ENCODE measurements at places on chromosomes 4 and X.

DNA sequence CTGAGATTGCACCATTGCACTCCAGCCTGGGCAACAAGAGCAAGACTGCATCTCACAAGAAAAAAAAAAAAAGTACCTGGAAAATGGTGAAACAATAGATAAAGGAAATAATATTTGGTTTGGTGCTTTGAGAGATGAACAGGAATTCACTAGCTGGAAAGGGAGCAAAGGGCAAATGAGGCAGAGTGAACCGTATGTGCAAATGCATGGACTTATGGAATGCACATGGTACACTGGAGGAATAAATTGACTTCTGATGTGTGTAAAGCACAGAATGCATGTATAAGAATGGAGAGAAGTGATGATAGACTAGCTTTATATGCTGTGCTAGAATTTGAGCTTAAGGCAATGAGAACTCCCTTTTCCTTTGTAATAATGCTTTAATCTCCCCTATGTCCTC is 413.3 kb downstream of the SPRY1 start:
- no peak for DNase-seq

- DNase-seq, result no peak
Measured at GRCh38 chr4:3369781-3370674, 71.7 kb upstream of the HGFAC start.

DNA sequence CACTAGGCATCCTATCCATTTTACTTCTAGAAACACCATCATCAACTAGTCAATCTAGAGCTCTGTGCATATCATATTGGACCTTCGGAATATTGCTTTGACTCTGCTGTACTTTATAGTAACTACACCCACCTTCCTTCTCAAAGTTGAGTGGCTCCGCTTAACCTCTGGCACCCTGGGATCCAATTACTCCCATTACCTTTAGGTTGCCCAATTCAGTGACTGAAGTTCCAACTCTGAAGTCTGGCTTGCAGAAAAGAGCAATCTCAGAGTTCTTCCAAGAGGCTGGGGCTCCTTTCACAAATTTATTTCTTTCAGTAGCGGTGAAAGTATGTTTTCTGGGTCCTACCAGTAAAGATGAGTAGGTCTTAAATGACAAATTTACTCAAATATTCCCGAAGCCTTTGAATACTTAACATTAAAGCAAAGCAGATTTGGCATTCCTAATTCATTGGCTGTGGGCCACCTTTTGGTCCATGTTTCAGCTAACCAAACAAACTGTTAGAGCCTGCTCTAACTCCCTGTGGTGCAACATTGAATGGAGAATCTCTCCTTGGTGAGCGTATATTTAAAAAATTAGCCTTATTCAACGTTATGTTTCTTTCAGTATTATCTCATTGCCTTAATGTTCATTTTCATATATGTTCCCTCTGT is 1215.8 kb downstream of the RAPGEF2 start:
- DNase-seq, result no peak

- no peak for DNase-seq
Measured at GRCh38 chrX:12792711-12793110, 1.5 kb downstream of the PRPS2 start.

DNA sequence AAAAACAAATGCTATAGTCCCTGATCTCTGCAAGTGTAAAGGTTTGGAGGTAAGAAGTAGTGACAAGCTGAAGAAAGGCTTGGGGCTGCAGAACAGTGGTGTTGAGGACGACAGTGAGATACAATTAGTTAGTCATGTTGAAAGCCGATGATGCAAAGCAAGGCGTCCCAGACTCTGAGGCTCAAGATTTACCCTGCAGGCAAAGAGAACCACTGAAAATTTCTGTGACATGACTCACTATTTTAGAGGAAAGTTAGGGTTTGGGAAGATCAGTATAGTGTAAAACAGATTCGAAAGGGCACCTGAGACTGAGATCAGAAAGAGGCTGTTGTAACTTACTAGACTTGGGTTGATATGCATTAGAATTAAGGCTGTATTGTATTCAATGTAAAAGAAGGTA is 281.3 kb upstream of the FTHL17 start:
- no peak for DNase-seq

DNA sequence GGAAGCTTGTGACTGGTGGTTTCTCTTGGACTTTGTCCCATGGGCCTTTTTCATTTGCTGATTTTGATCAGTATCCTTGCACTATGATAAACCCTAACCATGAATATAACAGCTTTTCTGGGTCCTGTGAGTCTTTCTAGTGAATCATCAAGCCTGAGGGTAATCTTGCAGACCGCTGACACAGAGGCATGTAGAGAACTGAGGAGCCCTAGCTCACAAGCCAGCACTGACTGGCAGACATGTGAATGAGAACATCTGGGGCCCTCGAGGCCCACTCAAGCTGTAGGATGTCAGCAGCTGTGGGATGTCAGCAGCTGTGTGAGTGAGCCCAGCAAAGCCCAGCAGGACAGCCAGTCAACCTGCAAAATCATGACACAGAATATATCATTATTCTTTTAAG is 36.7 kb downstream of the HMGB3 start:
- no peak for DNase-seq

DNA sequence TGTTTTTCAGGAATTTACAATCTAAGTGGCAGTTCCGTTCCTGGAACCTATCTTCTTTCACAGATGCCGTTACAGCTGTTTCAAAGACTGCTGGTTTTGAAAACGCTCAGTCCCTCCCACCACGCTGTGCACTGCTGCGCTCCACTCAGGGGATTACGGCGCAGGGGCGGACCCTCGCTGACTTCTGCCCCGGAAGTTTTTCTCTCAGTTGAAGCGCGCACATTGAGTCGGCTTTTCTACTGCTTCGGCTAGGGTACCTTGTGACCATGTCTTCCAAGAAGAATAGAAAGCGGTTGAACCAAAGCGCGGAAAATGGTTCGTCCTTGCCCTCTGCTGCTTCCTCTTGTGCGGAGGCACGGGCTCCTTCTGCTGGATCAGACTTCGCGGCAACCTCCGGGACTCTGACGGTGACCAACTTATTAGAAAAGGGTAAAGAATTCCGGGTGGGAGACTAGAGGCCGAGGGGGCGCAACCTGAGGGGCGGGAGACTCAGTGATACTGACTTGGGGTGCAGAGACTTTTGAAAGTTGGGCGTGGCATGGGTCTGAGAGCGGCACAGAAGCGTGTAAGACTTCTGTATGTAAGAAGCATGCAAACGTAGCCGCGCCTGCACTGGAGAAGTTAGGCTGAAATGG is 597 bp upstream of the NUDT6 start:
- peak; percentile 61 for DNase-seq

DNA sequence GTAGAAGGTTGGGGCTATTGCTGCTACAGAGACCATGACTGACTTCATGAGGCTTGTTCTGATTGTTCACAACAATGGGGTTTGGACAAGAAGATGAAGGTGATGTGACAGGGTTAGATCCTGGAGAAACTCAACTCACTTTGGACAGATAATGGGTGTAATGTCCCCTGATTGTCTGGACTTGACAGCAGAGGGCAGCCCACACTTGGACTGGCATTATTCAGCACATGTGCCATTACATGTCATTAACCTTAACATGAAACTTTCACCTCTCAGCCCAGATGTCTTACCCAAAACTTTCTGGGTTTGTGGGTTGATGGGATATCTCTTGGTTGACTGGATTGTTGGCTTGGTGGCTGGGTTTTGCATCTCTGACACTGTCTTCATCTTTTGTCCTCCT is 101.5 kb downstream of the MXRA5 start:
- no peak for DNase-seq

DNA sequence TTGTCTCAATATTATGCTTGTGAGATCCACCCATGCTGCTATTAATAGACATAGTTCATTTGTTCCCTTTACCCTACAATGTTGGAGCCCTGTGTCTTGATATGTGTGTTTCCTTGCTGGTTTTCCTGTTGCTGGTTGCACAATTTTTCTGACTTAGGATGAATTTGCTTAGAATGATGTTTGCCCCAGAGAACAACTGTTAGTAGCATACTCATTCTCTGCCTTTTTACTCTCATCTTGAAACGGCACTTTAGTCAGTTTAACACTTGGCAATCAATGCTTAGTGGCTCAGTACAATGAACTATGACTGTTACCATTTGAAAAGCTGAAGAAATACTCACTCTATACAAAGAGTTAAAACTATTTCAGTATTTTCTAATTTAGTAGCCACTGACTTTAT is 158.8 kb upstream of the NDST4 start:
- DNase-seq, result no peak

- DNase-seq, result no peak
Measured at GRCh38 chrX:11193035-11193469, 81.9 kb downstream of the HCCS start.

DNA sequence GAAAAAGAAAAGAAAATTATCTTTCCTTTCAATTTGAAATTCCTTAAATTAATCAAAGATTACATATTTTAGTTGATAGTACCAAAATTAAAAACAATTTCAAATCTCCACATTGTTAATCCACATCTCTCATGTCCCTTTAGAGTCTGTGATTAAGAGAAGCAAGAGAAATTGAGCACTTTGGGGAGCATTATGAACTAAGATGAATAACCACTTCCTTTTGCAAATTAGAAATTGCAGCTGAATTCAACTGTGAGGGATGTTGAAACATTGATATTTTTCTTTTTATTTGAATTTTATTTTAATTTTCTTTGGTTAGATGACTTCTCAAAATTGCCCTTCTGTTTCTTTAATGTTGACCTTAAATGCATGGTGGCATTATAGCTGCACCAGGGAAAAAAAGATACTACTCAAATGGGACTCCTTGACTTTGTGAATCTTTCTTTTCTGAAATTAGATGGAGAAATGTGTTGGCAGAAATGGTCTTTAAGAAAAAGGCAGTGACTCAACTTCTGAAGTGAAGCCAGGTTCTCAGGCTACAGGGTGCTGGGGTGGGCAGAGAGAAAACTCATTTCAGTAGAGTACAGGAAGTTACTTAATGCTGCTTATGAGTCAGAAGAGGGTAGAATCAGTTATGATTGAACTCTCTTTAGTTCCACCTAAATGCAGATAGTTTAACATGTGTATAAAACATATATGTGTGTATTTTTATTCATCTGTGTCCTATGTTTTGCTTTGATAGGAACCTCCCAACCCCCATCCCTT is 92.0 kb upstream of the TNIP3 start:
- DNase-seq, result no peak

DNA sequence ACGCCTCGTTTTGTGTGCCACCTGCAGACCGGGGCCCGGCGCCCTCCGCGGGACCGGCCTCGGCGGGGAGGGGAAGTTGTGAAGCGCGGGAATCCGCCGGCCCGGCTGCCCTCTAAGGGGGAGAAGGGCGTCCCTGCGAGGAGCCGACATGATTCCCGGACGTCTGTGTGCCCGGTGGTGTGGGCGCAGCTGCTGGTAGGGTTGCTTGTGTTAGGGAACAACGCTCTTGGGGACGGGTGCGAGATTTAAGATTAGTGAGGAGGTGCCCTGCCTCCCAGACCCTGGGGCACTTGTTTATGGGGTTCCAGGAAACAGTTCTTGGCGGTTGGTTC is 627 bp downstream of the CDKN2AIP start:
- peak; percentile 22 for DNase-seq

DNA sequence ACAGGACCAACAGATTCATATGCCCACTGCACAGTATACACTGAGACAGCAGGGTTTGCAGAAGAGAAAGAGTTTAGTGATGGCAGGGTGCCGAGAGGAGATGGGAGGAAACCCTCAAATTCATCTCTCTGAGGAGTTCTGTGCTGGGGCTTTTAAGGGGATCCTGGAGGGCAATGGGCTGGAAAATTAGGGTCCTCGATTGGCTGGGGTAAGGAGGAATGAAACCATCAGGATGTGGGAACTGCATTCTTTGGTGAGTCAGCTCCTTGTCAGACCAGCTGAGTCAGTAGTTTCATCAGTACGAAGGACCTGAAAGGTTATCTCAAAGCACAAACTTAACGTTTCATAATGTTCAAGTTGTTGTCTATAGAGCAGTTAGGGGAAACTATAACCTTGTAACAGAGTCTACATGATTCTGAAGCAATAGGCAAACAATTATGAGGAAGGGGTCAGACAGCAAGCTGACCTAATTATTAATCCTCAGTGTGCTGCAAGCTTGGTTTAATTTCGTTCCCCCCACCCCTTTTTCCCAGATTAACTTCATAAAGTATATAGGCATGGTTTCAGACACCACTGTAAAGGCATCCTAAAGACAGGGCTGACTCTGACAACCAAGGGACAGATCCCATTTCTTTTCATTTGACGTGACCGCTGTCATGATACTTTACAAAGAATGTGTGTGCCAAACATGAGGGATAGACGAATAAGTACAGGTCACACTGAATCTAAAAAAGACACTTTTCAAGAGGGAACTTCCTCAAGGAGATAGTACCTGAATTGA is 1.5 kb upstream of the MSMO1 start:
- DNase-seq, result no peak

- DNase-seq, result no peak
Measured at GRCh38 chr4:61011051-61011450, 189.1 kb upstream of the ADGRL3 start.

All from stimulated activated CD8-positive, alpha-beta memory T cell treated with anti-CD3 and anti-CD28 coated beads, Interleukin-15, amount 100 ng/mL, for 24 hours (primary cell).